HT-29 (cell line): ENCODE measurements at places on chromosomes 1 and 21.
A peak's percentile ranks its signal among the peaks of the same experiment; 100 is the strongest.

- no peak for DNase-seq
Observed at GRCh38 chr1:40187399-40187798, 26.2 kb downstream of the RLF start.

DNA sequence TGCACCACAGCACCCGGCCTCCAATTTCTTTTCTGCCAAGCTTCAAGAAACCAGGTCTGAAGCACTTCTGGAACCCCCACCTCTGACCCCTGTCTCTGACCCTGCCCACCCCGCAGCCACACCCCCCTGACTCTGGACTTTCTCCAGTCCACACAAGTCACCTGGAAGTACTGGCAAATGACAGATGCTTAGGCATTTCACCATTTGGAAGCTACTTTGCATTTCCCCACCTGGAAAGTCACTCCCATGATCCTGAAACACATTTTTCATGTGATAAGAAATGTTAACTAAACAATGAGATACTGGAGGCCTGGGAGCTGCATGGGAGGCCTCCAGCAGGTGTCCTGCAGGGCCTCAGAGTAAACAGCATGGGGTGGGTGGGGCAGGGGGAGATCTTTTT, 45.7 kb downstream of the NTPCR start:
- no peak for DNase-seq

- DNase-seq, result no peak
Observed at GRCh38 chr21:29313662-29314408, 15.1 kb downstream of the BACH1 start.

DNA sequence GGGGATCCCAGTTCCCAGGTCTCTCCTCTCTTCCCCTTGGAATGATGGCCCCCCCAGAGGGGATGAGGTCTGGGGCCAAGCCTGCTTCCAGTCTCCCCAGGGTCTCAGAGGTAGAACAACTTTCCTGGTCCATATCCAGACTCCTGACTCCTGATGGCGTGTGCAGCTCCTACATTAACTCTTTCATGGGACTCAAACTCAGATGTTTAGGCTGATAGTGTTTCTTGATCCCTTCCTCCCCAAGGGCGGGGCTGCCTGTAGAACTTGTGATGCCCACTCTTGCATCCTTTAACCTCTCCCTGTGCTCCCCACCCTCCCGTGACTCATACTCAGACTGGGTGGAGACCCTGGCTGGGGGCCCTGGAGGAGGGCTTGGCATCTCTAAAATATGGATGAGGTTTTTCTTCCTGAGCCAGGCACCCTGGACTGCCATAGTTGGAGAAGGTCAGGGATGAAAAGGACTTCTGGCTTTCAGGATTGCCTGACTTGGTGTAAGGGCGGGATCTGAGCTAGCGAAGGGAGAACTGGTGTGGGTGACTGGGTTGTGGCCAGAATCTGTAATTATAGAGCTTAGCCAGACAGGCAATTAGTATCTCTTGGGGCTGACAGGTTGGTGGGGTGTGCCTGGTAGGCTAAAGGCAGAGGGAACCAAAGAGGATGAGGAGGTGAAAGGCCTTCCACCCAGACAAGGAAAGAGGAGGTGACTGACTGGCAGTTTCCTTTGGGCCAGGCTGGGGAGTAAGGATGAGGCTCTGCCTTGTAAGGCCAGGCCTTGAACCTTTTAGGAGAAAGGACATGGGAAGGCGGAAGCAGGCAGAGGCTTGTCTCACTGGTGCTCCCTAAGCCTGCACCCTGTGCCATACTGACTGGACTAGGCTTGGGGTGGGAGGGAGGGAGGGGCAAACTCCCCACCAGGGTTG, 1.5 kb downstream of the ATP8B2 start:
- peak; percentile 28 for DNase-seq

DNA sequence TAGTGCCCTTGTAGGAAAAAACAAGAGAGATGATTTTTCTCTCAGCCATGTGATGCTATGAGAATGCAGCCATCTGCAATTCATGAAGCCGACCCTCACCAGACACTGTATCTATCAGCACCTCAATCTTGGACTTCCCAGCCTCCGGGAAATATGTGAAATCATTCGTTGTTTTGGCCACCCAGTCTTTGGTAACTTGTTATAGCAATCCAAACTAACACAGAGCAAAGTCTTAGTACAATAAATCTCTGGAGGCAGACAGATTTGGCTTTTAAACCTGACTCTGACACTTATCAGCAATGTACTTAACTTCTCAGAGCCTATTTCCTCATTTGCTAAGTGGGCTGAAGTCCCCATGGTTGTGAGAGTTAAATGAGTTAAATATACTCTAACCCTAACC, 5.1 kb upstream of the MED18 start:
- DNase-seq, result no peak
